ENCODE measurements at places on chromosomes 11 and 22. TPM values are rescaled to one million over a fixed set of nuclear protein-coding genes. Genes with fewer than 3 reads are reported as not detected.

DNA sequence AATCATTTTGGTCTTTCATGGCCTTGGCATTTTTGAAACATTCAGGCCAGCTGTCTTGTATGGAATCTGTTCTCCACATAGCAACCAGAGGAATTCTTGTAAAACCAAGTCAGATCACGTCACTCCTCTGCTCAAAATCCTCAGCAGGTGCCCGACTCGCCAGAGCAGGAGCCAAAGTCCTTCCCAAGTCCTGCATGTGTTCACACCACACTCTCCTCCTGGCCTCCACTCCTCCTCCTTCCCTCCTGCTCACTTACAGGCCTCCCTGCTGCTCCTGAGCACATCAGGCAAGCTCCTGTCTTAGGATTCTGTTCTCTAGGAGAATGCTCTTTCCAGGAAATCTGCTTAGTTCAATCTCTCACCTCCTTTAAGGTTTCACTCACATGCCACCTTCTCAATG lies 6.9 kb upstream of the PSMC3 start:
- DNase-seq, result no peak

- no peak for DNase-seq
These were observed 388.7 kb downstream of the MIAT start for GRCh38 chr22:27046086-27046485.

GRCh38 chr22:42613872-42614301 lies 796 bp downstream of the POLDIP3 start:
- no peak for DNase-seq

DNA sequence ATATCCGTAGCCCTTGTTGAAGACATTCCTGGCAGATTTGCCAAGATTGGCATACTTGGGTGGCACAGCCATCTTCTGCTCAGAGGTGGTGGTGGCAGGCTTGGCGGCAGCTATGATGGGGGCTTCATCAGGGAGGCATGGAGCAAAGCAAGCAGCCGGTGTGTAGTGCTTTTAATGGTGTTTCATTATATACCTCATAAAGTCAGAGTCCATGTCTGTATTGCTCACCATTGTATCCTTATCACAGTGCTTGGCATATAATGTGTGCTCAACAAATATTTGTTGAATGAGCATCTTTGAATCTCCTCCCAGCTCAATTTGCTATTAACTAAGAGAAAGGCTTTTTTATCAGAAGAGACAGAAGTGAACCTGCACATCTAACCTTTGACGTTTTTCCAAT lies 7.8 kb upstream of the DNHD1 start:
- DNase-seq, result no peak

GRCh38 chr22:49798486-49799151 lies 29.1 kb downstream of the BRD1 start:
- DNase-seq, result no peak

DNA sequence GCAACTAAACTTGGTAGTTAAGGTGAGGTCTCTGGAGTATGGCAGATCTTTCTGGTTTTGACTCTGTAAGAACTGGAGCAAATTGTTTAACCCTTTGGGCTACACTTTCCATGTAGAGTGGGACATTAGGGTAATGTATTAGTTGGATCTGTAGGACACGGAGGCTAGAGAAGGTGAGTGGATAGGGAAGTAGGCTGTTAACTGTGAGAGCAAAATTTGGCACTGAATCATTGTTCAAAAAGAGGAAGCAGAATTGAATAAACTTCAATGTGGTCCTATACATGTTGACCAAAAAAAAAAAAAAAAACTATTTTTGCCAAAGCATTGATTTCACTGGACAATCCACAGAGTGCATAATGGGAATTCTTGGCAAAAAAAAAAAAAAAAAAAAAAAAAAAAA lies 370.2 kb upstream of the CHORDC1 start:
- DNase-seq, result no peak

DNA sequence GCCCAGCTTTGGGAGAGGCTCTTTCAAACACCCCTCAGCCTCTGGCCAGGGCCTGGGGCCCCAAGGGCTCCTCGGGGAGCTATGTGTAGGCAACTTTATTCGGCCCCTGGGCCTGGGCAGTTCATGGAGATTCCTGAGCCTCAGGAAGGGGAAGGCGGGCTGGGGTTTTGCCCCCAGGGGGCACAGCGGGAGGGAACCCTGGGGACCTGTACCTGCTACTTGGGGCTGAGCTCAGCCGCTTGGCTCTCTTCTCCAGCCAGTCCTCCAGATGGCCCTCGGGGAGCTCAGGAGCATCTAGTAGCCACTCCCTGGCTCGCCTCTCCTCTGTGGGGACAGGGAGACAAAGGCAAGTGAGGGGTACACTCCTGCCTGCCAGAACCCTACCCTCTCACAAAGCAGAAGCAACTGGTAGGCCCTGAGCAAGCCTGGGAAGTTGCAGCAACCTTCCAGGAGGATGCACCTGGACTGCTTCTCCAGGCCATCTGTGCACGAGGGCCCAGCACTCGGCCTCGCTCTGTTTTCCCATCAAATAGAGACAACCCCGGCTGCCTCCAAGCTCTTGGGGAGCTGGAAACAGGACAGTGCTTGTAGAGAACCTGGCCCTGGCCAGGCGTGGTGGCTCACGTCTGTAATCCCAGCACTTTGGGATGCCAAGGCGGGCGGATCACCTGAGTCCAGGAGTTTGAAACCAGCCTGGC lies 18.5 kb downstream of the CABP7 start:
- no peak for DNase-seq

The TST gene
- 38.0 TPM for total RNA-seq

The CCT8L2 gene
- not detected for total RNA-seq

The PATE4 gene
- total RNA-seq, result not detected

The RBMXL2 gene
- total RNA-seq, result not detected
